Activated naive CD4-positive, alpha-beta T cell (primary cell): ENCODE measurements at places on chromosomes 5 and 9.

- DNase-seq, result no peak
Measured at GRCh38 chr5:88671505-88672499, 211.2 kb downstream of the MEF2C start.

DNA sequence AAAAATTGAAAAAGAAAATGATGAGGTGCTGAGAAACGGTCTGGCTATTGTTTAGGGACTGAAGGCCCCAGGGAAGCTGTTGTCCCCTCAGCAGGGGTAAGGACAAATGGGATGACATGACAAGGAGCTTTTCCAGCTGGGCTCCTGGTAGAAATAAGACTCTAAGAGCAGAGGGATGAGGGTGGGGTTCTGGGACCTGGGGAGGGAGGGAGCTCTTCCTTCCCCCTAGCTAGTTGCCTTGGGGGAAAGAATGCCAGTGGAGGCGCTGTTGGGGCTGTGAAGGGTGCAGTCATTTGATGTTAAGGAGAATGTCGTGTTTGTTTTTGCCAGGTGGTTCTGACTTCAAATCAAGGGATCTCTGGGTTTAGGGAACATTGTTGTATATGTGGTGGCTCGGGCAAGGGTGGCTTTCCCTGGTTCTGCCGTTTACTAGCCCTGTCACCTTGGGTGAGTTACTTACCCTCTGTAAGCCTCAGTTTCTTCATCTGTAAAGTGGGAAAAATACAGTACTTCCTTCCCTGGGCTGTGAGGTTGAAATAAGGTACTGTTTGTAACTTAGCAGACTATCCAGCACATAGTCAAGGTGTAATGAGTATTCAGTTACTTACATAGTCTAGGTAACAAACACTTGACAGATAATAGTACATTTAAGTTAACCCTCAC, 47.8 kb downstream of the WWC1 start:
- DNase-seq, result no peak

DNA sequence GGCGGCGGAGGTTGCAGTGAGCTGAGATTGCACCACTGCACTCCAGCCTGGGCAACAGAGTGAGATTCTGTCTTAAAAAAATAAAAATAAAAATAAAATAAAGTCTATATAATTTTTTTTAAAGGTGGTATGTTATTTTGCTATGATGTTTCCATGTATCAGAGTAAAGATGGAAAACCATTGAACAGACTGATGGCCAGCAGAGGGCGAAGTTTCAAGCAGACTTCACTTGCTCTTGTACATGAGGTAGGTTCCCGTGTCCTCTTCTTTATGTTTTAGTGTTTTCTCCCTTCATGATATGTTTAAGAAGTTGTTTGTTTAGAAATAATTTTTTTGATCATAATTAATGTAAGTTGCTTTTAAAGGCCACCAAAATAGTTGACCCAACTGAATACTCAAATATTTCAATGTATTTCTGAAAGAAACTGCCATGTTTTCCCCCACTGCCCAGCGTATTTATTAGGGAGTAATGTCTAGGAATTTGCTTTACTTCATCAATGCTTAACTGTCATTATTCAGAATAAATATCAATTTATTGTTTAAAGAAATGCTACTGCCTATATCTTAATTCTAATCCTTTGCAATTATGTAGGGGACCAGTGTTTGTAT, 146.4 kb downstream of the HACD4 start:
- peak; percentile 35 for DNase-seq

- DNase-seq, result no peak
Measured at GRCh38 chr9:28396058-28396457, 822.8 kb upstream of the C9orf72 start.

DNA sequence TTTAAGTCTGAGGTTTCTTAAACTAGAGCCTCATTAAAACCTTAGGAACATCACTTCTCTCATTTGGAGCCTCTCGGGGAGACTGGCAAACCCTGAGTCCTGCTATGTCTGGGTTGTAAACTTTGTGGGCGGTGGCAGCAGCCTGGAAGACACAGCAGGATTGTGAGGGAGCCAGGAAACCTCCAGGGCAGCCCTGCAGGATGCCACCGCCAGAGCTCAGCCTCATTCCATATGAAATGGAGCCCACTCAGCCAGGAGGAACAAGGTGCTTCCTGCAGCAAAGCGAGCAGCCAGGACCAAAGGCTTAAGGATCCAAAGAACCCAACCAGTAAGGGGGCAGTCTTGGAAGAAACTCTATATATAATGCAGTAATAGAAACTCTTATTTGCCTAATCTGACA, 37.9 kb upstream of the IDNK start:
- no peak for DNase-seq

DNA sequence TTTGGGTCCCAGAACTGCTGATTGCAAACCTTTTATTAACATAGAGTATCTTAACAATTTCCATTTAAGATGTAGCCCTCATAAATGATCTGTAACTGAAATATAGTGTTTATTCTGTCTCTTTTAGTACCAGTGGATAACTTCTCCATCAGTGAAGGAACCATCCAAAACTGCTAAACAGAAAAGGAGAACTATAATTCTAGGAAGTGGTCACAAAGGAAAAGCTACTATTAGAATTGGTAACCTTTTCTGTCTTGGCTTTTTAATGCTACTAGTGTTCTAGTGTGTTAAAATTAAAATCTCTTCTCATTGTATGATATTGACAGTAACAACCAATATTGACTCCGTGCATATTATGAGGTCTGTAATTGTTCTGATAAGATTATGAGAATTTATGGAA, 12.8 kb downstream of the CEP78 start:
- no peak for DNase-seq

DNA sequence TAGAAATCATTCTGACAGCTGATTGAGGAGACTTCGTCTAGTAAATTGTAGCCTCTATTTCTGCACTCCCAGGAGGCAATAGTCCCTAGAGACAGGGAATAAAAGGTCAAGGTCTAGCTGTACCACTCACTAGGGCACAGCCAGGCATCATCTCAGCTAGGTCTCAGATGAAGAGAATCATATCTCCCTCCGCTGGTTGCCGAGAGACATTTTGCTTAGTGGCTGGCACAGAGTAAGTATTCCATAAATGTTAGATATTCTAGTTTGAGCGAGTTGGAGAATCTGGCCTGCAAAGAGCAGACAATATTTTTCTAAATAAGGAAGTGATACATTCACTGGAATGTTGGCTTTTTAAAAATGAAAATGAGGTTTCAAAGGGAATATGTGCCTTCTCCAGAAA, 180.4 kb upstream of the ACTBL2 start:
- DNase-seq, result no peak

GRCh38 chr5:55370291-55370925, 62.6 kb downstream of the MTREX start:
- no peak for DNase-seq

GRCh38 chr9:12060811-12061210, 632.4 kb upstream of the TYRP1 start:
- DNase-seq, result no peak

GRCh38 chr5:68708842-68709170, 385.0 kb upstream of the SLC30A5 start:
- no peak for DNase-seq

- no peak for DNase-seq
Measured at GRCh38 chr9:135268981-135269380, 181.5 kb downstream of the OLFM1 start.

- no peak for DNase-seq
Measured at GRCh38 chr5:55051357-55051756, 27.3 kb downstream of the GZMK start.

DNA sequence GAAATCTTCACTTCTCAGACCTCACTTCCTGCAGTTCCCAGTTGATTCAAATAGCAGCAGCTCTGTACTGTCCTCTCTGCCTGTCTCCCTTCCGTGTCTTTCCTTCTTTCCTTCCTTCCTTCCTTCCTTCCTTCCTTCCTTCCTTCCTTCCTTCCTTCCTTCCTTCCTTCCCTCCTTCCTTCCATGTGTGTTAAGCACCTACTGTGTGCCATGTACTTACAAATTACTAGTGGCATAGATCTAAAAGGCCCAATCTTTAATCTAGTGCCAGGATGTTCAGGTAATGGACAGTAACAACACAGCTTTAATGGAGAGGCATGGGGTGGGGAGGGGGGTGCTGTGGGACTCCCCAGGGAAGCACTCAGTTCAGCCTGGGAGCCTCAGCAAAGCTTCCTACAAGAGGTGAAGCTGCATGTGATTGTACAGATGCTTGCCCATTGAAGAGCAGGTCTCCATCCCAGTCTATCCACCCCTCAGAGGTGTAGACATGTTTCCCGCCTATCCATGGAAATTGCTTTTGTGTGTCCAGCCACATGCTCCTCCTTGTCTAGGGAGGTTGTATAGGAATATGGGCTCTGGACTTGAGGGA, 106.0 kb downstream of the RGS3 start:
- no peak for DNase-seq
